ENCODE measurements at places on chromosomes 16 and 17.

- no peak for ATAC-seq
Measured at GRCh38 chr17:17305281-17305801, 2.2 kb downstream of the NT5M start.

DNA sequence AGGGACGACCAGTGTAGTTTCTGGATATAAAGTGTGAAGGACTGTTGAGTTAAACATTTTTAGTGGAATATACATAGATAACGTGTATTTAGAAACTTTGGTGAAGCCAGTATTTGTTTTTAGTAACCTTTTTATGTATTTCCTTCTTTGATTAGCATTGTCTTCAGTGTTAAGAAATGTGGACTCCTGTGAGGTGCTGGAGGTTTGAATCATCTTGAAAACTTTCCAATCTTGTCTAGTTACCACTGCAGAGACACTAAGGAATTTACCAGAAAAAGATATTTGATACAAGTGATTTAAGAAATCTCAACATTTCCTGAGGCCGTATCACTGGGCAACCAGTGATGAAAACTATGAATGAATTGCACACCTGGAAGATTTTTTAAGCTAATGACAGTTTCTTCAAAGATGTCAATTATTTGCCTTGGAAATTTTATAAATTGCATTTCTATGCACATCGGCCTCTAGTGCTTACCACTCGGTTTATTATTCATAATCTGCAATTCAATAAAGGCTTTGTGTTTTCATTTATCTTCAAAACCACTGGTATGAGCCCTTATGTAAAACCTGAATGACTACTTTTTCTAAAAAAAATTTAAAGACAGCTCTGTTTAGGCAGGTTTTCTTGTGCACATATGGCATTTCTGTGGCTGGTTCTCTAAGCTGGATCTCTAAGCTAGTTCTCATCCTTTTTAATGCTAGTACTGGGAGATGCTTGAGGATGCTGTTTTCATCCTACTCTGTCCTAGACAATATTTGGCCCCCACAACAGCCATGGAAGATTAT is 31.4 kb upstream of the ADCY7 start:
- no peak for ATAC-seq

DNA sequence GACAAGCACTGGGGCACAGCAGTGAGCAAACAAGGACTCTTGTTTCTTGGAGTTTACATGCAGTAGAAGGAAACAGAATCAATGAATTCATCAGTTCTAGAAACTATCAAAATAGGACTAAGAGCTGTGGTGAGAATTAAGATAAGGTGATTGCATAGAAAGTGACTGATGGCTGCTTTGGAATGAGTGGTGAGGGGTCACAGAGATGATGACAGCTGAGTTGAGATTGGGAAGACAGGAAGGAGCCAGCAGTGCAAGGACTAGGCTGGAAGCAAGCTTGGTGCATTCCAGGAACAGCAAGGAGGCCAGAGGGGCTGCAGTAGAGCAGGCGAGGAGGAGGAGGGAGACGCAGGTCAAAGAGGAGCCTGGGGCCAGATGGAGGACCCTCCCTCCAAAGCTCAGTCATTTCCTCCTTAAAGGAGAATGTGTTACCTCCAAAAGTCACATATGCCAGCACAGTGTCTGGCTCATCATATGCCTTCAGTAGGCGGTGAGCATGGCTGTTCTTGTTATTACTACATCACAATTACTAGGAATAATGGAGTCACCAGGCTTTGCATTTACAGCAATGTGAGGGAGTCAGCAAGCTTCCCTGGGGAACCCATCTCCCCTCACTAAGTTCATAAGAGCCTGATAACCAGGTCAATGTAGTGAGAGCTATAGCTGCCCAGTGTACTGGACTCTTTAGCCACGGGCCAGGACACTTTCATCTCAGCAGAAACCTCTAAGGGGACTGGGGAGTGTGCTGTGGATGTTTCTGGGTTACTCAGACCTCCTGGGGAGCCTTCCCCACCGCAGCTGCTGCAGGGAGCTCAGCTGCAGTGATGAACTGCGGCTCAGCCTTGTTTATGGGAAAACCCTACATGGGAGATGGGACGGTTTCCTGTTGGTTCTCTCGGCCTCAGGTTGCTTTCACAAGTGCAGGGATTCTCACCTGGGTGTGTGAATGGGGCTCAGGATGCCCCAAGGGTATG is 157.2 kb downstream of the SEC14L1 start:
- ATAC-seq, result no peak

DNA sequence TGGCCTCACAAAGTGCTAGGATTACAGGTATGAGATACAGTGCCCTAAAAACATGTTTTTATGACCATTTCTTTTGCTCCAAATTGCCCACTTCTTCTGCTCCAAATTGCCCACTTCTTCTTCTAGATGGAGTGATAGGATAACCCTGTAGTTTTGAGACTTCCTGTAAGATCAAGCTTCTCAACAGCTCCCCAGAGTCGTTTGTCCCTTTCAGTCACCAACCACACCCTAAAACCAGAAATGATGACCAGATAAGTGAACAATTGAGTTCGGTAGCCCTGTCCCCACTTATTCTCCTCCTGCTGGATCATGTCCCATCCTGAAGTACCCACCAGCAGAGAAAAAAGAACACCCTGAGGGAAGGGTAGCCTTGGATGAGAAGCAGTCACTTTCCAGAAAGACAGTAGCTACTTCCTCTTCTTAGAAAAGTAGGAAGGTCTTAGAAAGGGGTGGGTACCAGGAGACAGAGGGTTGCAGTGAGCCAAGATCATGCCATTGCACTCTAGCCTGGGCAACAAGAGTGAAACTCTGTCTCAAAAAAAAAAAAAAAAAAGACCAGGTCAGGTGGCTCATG is 2.5 kb downstream of the ODAD4 start:
- ATAC-seq, result no peak

GRCh38 chr16:1331712-1332617 is 1.5 kb upstream of the BAIAP3 start:
- ATAC-seq, result peak; percentile 2

DNA sequence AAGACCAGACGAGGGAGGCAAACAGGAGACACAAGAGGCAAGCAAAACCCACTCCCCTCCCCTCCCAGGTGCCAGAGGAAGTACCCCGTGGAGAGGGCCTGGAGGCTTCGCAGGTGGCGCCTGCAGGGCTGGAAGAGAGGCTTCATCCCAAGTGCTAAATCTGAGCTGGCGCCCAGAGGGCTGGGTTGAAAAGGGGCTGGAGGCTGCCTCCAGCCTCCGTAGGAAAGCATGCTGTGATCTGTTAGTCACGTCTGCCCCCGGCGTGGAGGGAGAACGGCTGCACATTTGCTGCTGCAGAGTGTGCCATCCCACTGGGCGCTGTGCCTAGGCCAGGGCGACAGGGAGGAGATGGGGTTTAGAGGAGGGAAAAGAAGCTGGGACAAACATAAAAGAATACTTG is 16.9 kb downstream of the RPH3AL start:
- ATAC-seq, result no peak

DNA sequence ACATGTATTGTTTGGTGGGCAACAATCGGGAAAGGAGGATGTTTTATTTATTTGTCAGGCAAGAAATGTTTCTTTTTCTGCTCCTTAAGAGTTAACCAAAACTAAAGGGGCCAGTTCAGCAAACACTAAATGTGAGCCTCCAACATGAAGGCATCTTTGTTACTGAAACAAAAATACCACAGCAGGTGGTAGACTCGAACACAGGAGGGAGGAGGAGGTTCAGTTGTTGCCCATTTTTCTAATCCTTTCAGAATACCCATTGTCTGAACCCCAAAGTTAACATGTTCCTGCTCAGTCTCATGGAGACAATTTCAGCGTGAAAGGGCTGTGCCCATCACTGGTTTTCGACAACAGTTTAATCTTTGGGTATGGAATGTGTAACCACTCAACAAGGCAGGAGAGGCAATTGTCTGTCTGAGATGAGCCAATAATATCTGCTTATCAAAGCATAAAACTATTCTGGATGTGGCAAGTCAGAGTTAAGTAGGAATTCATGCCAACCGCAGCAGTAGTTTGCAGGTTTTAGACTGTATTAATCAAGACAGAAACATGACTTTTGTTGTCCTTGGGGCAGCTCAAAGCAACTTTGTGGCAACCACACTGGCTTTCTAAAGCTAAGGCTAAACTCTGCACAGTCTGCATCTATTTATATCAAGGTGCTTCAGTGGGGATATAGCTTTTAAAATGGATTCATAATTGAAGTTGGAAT is 211.7 kb downstream of the FTO start:
- no peak for ATAC-seq

Data from motor neuron (in vitro differentiated cells).